ENCODE measurements at places on chromosomes 2 and 18.
A peak's percentile ranks its signal among the peaks of the same experiment; 100 is the strongest.

DNA sequence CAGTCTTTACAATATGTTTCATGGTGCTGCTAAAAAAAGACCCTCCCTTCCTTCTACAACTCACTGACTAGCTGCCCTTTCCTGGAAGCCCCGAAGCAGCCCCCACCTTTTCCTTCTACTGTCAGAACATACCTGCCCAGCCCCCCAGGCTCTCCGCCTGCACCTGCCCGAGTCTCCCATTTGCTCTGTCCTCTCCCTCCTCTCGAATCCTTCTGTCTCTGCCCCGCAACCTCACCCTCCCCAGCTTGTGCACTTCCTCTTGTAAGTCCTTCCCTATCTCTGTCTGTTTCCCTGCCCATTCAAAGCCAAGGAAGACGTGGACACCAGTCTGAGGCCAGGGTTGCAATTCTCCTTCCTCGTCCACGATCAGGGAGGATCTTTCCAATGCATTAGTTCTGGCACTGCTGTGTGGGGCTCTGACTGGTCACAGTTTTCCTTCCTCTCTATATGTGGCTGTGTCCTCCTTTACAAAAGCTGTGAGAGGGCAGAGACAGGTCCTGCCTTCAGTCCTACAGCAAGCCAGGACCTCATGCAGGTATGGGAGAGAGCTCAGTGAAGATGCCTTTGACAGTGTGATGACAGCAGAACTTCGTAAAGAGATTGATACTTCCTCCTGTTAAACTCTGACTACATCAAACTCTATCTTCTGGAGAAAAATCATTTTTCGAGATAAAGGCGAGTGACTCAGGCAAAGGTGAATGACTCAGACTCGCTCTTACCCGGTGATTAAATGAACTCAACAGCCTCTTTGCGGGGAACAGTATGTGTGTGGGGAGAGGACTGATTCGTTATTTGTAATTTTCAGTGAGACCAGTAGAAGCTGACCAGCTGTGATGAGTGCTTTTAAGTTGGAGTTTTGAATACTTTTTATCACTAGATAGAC, 14.2 kb downstream of the TNFRSF11A start:
- peak; percentile 44 for DNase-seq

DNA sequence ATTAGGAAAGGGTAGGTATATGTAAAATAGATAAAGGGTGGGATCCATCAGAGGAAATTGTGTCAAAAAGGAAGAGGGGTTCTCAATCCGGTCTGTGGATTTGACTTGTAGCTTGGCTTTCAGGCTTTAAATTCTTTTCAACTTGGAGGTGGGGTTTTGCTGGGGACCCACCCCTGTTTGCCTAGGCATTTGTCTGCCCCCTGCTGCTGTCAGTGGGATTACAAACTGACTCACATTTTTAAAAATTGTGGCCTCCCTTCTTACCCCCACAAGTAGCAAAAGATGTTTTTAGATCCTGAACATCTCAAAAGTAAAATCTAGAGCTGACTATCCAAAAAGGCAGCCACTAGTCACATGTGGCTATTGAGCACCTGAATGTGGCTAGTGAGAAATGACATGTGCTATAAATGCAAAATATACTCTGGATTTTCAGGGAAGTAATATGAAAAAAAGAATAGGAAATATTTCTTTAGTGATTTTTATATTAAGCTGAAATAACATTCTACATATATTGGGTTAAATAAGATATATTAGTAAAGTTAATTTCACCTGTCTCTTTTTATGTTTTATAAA, 178.9 kb downstream of the GFPT1 start:
- peak; percentile 36 for DNase-seq

- DNase-seq = no peak
Observed at GRCh38 chr2:176149481-176149938, 1.8 kb upstream of the HOXD4 start.

GRCh38 chr2:240704651-240705050, 13.0 kb downstream of the AQP12A start:
- DNase-seq = no peak

DNA sequence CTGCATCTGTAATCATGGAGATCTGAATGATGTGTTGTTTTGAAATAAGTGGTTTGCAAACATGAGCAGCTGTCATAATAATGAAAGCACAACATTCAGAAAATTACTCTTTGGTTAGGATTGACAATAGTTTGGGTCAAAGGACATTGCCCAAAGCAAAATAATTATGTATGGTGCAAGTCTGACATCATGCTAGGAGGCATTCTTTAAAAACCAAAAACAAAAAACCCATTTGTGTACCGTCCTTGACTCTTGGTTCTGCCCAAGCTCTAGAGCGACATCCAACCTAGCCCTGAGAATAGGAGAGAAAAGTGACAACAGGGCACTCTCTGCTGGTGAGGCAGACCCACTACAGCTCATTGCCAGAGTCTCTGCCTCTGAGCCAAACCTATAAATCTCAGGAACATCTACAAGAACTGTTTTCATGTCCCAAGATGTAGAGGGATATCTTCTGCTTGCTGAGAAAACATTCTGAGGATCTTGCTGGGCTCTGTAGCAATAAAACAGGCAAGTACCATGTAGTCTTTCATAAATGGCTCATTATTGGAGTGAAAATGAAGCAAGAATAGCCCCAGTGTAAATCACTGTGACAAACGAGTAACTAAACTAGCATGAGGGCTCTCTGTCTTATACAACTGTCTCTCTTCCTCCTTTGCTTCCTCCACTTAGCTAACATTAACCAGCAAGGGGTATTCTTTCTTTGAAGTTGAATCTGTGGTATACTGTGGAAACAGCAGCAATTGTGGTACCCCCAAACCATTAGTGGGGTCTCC, 266.8 kb upstream of the CXCR4 start:
- peak; percentile 36 for DNase-seq

DNA sequence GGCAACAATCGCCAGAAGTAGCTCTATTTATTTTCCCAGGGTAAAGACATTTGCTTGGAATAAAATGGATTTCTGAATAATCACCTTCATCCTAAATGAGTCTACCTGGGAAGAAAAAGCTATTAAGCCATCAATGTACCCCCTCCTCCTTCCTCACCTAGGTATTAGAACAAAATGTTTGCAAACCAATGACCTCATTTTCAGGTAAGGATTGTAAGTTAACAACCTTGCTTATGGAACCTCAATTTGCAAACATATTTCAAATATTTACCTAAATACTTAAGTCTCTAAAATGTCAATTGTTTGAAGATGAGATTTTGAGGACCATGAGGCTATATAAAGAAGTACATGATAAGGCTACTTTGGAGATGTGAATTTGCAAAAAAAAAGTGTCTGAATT, 43.9 kb downstream of the CAVIN2 start:
- DNase-seq = no peak

DNA sequence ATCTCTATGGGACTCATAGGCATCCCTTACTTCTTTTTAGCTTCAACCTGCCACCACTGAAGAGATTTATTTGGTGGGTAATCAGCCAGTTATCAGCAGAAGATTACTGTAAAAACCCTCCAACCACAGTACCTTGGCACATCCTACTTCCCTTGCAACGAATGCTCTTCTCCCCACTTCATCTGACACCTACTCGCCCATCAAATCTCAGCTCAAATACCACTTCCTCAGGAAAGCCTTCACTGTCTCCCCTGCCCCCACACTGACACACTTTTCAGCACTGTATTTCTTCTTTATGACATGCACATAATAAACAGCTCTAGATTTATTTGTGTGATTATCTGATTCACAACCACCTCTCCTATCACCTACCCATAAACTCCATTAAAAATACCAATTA, 3.1 kb downstream of the KDSR start:
- no peak for DNase-seq

DNA sequence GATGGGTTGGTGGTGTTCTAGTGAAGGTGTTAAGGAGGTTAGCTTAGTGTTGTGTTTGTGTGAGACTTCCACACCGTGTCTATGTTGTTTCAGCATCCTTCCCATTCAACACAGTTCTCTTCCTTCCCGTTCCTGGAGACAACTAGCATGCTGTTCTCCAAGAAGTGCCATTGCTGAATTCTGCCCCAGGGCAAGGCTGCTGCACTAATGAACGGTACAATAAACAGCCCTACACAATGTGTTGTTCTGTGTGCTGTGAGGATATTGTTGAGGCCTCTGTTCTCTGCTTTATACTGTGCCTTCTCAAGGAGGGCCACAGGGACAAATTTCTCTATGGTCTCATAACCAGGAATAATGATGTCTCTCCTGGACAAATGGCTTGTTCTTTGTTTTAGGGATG, 39.8 kb upstream of the ZEB2 start:
- DNase-seq = no peak

DNA sequence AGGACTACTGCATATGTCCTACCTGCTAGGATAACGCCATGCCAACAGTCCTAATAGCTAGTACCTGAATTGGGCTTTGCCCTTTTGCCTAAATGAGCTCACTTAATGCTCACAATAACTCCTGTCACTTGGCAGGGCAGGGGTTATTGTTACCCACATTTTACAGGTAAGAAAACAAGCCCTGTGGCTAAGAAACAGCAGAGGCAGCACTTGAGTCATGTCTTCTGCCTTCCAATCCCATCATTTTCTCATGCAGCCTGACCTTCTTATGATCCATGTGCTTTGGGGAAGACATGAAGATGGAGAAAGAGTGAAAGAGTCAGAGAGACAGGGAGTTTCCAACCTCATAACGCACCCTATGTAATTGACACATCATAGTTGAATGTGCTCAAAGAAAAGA, 33.6 kb upstream of the LPIN1 start:
- DNase-seq = no peak

DNA sequence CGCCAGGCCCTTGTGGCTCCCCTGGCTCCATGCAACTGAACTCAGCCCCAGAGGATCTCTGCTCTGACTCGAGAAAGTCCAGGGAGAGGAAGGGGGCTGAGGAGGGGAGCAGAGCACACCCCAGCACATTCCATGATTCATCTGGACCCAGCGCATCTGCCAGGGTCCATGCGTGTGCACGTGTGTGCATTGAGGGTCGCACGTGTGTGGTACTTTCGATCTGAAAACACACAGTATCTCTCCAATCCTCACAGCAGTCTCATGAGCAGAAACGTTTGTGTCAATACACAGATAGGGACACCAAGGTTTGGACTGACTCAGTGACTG, 146.4 kb upstream of the ID2 start:
- no peak for DNase-seq

GRCh38 chr2:64735504-64735903, 81.8 kb upstream of the SERTAD2 start:
- DNase-seq = no peak

- DNase-seq = no peak
Observed at GRCh38 chr2:165202239-165202638, 1.6 kb downstream of the SCN3A start.

GRCh38 chr2:69830045-69830905, 815 bp downstream of the GMCL1 start:
- DNase-seq = peak; percentile 44

- DNase-seq = no peak
Observed at GRCh38 chr18:37447962-37448888, 117.4 kb downstream of the CELF4 start.

DNA sequence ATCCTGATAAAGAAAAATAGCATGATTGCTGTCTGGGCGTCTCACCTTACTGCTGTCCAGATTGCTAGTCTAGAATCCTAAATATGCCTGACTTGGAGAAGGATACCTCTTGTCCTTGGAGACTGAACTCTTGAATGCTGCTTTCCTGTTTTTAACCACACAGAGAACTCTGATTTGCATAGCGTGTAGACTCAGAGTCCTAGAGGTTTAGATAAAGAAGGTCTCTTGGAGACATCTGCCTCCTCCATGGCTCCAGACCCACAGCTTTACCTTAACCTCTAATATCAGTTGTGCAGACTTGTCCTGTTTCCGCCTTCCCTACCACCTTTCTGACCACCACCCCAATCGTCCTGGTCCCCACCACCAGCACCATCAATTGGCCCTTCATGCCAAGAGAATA, 292.6 kb upstream of the CYRIA start:
- no peak for DNase-seq

GRCh38 chr2:220127311-220127710, 499.9 kb downstream of the SLC4A3 start:
- no peak for DNase-seq

DNA sequence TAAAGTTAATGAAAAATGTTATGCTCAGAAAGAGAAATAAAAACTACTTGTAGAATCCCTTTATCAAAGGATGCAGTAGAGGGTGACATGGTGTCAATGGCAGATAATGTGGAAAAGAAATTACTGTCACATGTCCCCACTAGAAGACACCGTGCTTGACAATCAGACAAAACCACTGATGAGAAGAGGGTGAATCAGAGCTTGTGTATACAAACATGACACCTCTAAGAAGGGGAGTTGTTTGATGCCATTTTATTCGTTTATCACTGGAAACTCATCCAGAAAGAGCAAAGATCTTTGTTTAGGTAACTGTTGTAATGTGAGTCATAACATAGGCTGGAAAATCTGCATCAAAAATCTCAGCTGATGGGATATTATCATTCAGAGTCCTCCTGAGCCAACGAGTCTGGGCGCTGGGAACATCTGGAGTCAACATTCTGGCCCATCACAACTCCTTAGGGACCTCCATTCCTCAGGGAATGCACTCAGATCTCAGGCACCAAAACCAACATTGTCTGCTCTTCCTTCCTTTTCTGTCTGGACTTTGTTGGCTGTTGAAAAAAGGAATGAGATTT, 49.5 kb upstream of the RAB12 start:
- DNase-seq = no peak

DNA sequence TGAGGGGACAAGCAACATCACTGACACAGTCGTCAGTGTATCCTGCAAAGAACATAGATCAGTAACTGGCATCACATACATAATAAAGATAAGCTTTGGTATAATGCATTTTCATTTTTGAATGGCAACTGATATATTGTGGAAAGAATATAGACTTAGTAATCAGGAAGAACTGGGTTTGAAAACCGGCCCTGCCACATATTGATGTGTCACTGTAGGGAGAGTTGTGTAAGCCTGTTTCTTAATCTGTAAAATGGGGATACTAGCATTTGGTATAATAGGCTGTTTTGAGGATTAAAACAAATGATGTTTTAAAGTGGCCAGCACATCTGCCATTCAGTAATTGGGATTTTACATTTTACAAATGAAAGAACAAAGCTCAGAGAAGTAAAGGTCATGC, 277.8 kb upstream of the CNTNAP5 start:
- no peak for DNase-seq

DNA sequence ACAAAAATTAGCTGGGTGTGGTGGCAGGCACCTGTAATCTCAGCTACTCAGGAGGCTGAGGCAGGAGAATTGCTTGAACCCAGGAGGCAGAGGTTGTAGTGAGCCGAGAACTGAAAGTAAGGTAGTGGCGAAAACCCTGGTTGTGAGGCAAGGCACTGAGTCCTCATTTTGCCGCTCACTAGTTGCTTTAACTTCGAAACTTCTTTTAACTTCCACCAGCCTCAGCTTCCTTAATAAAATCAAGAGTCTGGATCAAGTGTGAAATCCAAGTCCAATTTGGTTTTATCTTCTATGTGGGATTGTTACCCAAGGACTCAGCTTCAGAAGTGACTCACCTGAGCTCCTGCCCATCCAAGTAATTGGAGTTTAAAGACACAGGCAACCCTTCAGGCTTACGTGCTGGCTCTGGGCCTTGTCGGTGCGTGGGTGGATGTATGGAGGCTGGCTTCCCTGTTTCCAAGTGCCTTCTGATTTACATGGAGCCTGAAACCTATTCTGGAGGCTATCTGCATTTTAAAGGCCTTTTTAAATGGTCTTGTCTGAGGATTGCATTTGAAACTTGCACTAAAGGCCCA, 374.2 kb upstream of the ID2 start:
- no peak for DNase-seq

Measured in EH (cell line).